Lower leg skin (tissue), 4 donors: ENCODE measurements at places on chromosomes 6 and 20.

DNA sequence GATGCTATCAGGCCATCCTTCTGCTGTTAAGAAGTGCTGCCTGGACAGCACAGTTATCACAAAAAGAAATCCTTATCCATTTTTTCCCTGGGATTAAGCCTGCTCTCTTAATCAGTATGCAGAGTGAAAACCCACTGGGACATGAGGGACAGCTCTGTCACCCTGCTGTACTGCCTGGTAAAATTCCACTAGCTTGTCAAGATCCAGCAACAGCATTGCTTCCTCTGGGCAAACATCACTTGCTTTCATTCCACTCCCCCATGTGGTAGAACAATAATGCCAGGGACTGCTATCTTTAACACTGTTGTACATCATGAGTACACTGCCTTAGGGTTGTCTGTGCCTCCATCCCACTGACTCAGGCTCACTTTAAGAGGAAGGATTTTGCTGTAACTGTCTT is 331.3 kb downstream of the KIF16B start:
- DNase-seq: no peak

- DNase-seq: no peak
Measured at GRCh38 chr20:42721923-42722322, 467.8 kb downstream of the PTPRT start.

DNA sequence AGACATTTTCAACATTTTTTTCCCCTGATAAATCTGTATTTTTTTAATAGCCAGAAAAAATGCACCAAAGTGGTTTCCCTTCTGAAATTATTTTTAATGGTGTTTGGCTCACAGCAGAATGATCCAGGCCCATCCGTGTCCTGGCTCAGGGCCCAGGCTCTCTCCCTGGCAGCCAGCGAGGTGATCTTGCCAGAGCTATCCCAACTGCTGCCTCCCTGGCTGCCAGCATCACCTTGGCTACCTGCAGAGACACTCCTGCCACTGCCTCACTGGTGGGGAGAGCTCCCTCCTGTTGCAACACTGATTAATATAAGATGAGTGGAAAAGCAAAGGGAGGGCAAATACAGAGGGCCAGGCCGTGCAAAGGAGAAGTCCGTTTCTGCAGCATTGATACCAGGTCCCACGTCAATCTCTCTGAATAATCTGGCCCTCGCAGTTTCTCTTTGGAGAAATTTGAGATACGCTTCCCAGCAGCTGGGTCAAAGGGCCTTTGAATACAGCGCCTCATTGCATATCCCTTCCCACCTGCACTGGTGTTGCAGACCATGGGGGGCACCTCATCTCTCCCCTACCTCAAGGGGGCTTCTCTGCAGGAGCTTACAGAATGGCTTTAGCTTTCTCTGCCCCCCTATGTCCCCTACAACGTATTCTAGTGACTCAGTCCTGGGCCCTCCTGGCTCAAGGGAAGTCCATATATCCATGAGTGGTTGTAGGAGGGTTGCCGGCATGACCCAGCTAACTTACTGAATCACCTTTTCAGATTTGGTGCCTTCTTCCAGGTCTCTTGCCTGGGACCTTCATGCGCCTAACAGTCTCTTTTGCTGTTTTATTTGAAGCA is 12.8 kb upstream of the DSTN start:
- peak; percentile 75 for DNase-seq

- no peak for DNase-seq
Measured at GRCh38 chr6:118588626-118589025, 40.5 kb downstream of the PLN start.

- no peak for DNase-seq
Measured at GRCh38 chr6:49543087-49543858, 7.2 kb upstream of the C6orf141 start.

DNA sequence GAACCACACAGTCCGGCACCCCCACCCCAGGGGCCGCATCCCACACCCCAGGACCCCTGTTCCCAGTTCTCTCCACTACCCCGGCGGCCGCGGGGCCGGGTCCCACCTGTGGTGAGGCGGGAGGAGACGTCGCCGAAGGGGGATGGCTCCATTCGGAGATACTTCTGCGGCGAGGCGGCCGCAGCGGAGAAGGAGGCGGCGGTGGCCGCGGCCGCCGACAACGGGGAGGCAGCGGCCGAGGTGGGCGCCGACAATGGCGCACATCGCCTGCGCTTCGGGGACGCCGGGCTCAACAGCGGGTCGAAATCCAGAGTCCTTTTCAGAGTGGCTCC is 723 bp downstream of the AKIRIN2 start:
- DNase-seq: peak; percentile 90

DNA sequence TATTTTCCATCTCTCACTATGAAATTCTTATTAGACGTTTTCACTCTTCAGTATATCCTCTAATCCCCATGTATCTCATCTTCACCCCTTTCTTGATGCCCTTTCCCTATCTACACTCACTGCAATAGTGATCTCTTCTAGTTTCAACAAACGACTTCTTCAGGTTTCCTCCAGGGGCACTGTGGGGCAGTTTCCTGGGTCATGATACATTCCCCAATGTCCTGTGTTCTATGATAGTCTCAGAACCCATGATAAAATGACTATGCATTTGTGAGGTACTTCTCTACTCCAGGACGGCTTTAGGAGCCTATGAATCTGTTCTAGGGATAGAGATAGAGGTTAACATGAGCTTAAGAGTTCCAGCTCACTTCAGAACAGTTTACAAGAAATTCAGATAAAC is 183.3 kb downstream of the FOXC1 start:
- no peak for DNase-seq

DNA sequence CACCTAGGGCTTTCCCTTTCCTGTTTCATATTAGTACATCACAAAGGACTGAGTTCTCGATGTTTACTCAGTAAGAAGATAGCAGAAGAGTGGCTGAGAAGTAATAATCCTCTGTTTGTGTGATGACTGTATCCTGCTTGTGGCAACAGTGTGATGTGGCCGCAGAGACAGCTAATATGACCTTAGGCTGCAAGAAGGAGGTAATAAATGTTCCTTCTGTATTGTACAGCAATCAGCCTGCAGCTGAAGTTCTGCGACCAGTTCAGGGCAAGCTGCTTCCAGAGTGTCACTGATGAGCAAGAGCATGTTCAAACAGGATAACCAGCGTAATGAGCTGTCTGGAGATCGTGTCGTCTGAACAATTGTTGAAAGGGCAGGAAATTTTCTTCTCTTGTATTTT is 70.9 kb downstream of the OPN5 start:
- no peak for DNase-seq
